ENCODE measurements at places on chromosomes 12 and 14.

DNA sequence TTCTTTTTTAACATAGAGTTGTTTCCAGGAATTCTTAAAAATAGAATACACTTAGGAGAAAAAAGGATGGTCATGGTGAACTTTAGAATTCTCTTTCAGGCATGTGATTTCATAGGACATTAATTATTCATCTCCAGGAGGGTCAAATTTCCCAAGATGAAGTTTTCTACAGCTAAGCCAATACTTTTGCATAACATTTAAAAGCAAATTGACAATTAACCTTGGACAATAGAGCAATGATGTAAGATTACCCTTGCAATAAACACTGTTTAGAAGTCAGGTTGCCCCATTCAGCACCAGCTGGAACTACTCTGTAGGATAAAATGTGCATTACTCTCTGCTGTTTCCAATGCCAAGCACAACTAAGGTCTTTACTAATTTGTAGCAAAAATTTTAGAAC is 49.5 kb downstream of the SIX1 start:
- DNase-seq, result no peak

GRCh38 chr14:43249116-43249515 is 1258.0 kb downstream of the FSCB start:
- no peak for DNase-seq

DNA sequence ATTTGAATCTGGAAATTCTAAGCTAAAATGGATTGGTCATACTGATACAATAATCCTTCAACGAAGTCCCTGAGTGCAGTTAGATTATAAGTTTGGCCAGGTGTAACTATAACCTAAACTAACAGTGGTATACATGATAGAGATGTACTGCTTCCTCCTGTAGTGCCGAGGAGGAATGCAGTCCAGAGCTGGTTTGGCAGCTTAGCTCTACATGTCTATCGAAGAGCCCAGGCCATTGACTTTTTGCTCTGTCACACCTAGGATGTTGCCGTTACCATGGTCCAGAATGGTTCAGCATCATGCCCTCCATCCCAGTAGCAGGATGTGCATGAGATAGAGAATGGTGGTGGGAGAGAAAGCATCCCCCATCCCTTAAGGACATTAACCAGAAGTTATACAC is 318.1 kb downstream of the ZFP36L1 start:
- no peak for DNase-seq

GRCh38 chr14:59849411-59850130 is 21.0 kb downstream of the RTN1 start:
- DNase-seq, result no peak

- DNase-seq, result no peak
Measured at GRCh38 chr12:88923631-88924030, 343.4 kb upstream of the KITLG start.

DNA sequence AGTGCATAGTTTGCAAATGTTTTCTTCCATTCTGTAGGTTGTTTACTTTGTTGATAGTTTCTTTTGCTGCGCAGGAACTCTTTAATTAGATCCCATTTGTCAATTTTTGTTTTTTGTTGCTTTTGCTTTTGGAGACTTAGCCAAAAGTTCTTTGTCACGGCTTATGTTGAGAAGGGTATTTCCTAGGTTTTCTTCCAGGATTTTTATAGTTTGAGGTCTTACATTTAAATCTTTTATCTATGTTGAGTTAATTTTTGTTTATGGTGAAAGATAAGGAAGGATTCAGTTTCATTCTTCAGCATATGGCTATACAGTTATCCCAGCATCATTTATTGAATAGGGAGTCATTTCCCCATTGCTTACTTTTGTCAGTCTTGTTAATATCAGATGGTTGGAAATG is 51.9 kb downstream of the SYNE2 start:
- no peak for DNase-seq

DNA sequence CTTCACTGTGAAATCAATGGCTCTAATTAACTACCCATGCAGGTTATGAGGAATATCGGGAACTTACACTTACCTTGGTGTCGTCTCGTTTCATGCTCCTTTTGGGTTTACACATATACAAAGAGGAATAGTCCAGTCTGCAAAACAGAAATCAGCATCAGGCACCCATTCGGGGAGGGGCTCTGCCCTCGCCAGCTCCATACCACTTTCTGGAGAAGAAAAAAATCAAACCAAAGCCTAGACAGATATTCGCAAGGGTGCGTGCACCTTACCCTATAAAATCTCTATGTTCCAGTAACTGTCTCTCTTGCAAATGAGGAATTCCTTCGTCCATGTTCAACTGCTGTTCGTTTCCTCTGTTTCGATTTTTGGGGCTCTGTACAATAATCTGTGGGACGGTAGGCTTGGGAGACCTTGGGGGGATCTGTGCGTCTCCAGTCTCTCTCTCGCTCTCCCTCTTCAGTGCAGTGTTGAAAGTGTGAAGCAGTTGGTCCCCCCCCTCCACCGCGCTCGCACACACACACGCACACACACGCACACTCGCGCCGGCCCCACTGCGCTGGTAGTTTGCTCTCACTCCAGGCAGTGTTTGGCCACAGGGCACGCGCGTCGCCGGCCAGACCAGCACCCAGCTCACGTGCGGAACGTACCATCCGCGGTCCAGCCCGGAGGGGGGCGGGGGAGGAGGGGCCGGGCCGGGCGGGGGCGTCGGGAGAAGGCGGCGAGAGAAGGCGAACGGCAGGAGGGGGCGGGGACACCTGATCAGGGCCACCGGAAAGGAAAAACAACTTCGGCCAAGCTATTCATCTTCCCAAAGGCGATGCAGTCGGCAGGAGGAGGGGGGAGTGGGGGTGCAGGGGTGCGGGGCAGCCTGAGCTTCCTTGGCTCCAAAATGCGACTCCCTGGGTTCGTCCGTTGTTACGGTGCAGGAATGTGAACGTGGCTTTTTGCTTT is at the start of gene BHLHE41:
BHLHE41 (minus strand) TSS at position 592 of the 954 bp plus-strand sequence; CDS start at position 334, 258 bp downstream.
- no peak for DNase-seq

- no peak for DNase-seq
Measured at GRCh38 chr14:59541731-59542130, 34.9 kb downstream of the CCDC175 start.
